ENCODE measurements at places on chromosomes 16 and 17.

GRCh38 chr16:79466111-79466510 is 134.4 kb downstream of the MAF start:
- no peak for DNase-seq

DNA sequence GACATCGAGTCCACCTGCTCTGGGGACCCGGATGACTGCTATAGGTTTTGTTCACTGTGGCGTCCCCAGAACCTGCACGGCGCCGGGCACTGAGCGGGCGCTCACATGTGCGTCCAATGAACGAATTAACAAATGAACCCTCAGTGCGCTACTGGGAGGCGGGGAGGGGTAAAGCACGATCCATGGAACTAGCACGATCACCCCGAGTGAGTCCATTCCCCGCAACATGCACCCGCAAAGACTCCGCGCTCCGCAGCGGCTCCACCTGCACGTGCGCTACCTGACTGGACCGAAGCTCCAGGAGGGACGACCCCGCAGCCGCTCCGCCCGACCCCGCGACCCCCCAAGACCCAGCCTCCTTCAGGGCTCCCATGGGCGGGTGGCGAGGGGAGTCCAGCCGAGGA is 491 bp downstream of the TRAP1 start:
- DNase-seq: peak; percentile 15

- DNase-seq: no peak
Measured at GRCh38 chr17:77942112-77942988, 16.2 kb upstream of the TNRC6C start.

DNA sequence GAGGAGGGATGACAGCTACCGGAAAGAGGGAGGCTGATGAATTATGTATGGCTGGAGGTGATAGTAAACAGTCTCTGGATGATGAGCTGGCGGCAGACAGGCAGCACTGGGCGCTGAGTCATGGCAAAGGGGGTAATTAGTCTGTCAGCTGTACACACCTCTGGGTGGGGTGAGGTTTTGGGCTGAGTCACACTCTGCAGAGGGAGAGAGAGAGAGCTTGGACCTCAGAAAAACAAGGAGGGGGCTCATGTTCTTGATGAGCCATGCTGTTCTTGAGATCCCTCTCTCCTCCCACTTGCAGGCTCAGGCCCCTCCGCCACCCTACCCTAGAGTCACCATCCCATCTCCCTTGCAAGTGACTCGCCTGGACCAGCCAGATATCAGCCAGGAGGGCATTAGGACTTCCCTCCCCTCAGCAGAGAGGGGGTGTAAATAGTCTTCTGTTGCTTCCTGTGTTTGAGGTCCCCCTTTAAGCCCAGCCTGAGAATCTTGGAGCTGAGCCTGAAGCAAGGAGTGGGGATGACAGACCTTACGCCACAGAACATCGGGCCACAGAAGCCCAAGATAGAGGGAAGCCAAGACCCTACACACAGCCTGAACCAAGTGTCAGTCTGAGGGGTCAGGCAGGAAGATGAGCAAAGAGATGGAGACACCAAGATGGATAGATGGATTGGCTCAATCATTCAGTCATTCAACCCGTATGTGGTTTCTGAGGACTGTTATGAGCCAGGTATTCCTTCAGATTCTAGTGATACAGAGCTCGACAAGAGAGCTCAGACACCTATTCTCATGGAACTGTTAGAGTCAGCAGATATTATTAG is 383.2 kb upstream of the CCL2 start:
- no peak for DNase-seq

DNA sequence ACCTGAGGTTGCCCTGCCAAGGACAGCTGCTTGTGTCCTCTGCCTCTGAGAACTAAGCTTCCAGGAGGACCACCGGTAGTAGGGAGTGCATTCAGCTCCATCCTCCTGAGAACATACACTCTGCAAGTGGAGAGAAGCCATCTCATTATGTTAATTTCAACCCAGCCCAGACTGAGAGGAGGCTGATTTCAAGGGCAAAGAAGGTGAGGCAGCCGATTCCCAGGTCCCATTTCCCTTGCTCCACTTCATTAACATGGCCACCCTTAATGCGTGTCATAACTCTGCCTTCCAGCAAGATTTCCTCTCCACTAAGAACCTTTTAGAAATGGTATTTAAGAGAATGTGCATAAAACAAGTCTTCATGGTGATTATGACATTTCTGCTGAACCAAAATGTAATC is 72.5 kb downstream of the CDH13 start:
- no peak for DNase-seq

- no peak for DNase-seq
Measured at GRCh38 chr17:39339272-39339671, 62.2 kb downstream of the FBXL20 start.

DNA sequence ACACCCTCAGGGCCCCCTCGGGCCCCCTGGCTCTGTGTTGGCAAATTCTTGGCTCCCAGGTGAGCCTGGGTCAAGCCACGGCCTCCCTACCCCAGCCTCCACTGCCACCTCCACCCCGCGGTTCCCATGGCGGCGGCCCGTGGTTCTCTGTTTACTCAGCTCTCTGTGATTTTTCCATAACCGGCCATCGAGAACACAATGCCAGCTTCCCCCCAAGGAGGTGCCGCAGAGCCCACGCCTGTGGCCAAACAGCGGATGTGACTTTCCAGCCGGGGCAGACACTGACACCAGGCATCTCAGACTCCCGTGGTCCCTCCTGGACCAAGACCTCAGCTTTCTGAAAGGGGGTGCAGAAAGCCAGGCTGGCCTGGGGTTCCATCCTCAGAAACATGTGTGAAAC is 21.6 kb upstream of the ATP2A3 start:
- no peak for DNase-seq

DNA sequence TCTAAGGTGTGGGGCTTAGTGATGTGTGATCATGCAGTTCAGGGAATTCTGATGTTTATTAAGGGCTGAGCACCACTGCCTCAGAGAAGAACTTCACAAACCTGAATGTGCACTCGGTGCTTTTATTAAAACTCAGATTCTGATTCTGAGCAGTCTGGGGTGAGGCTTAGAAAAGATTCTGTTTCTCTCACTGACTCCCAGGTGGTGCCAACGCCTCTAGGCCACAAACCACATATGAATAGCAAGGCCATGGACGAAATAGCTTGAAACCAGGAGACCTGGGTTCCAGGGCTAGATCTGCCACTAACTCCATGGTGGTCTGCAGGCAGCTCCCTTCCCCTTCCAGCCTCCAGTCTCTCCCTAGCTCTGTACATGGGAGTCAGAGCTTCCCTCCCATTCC is 169.1 kb downstream of the HS3ST3B1 start:
- no peak for DNase-seq

- no peak for DNase-seq
Measured at GRCh38 chr17:71217769-71218168, 903.1 kb upstream of the SOX9 start.

DNA sequence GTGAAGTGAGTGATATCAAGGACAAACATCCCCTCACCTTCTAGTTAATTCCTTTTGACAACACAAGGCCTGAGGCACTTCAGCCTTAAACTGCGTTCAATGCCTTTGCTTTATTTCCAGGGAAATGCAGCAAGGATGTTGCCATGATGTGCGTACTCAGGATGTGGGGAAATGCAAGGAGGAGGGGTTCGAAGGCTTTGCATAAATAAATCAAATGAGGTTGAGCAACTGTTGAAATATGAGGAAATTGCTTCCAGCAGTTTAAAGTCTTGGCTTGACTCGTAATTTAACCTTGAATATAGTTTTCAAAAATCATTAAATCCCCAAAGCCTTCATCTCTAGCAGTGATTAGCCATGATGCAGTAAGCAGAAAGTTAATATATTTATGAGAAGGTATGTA is 81.8 kb upstream of the CCL2 start:
- DNase-seq: no peak

DNA sequence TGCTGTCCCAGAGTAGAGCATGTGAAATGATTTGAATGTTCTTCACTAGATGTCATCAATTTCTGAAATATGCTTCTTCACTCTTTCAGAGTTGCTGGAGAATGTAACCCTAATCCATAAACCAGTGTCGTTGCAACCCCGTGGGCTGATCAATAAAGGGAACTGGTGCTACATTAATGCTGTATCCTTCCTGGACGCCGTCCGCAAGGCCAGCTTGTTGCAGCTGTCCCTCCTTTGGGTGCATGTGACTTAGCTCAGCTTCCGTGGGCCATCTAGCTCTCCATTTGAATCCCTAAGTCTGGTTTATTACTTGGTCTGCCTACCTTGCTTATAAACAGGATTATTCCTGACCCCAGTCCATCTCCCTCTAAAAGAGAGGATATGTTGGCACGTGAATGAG is 58.8 kb downstream of the USP10 start:
- DNase-seq: no peak

DNA sequence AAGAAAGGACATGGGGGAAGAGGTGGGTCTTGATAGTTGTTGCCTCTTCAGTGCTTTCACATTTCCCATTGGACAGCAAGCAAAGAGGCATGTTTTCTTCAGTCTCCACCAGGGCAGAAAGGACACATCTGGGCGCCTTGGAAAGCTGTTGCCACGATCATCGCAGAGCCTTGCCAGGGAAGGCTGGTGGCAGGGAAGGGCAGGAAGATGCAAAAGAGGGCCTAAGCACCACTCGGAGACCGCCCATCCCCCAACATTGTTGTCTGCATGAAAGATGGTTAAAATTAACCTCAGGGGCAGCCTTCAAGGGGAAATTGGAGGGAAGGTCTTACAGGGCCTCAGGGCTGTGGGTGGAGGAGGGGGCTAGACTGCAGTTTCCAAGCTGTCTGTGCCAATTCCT is 114.2 kb downstream of the SOX9 start:
- DNase-seq: no peak

GRCh38 chr17:57585341-57586195 is 159.5 kb downstream of the CCDC182 start:
- no peak for DNase-seq

DNA sequence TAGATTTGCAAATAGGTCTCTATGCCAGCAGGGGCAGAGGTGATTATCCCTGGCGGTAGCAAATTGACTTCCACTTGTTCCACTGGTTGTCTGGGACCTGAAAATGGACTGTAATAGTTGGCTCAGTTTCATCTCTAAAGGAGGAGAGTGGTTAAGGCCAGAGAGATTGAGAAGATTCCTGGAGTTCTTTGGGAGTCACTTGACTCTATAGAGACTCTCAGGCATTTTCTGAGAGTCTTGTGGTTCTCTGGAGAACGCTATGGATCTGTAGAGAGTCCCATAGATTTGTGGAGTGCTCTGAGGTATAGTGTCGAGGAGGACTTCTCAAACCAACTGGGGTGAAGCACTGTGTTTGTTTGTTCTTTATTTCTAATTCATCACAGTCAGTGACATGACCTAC is 8.9 kb upstream of the PMP22 start:
- DNase-seq: no peak

GRCh38 chr17:36632916-36633771 is 31.8 kb downstream of the MRM1 start:
- DNase-seq: no peak

- DNase-seq: no peak
Measured at GRCh38 chr17:82365606-82366295, 5.8 kb upstream of the UTS2R start.

DNA sequence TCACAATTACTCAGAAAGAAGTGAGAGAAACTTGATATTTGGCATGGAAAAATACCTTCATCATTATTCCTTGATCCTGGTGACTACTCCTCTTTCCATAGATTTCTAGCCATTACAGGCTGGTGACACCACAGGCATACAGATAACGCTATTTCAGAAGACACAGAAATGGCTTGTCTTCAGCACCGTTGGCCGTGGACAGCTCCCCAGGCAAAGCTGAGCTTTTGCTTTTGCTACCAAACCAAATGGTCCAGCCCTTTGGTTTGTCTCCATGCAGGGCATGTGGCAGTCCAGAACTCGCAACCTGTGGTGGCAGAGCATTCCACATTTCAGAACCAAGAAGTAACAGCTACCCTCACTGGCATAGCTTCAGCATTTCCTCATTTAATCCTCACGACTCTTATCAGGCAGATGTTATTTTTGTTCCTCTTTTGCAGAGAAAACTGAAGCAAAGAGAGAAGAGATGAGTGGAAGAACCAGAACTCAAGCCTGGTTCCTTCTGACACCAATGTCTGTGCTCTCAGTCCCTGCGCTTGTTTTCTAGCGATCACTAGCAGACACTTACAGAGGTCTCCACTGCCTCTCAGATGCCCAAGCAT is 55.5 kb downstream of the HS3ST4 start:
- DNase-seq: no peak

DNA sequence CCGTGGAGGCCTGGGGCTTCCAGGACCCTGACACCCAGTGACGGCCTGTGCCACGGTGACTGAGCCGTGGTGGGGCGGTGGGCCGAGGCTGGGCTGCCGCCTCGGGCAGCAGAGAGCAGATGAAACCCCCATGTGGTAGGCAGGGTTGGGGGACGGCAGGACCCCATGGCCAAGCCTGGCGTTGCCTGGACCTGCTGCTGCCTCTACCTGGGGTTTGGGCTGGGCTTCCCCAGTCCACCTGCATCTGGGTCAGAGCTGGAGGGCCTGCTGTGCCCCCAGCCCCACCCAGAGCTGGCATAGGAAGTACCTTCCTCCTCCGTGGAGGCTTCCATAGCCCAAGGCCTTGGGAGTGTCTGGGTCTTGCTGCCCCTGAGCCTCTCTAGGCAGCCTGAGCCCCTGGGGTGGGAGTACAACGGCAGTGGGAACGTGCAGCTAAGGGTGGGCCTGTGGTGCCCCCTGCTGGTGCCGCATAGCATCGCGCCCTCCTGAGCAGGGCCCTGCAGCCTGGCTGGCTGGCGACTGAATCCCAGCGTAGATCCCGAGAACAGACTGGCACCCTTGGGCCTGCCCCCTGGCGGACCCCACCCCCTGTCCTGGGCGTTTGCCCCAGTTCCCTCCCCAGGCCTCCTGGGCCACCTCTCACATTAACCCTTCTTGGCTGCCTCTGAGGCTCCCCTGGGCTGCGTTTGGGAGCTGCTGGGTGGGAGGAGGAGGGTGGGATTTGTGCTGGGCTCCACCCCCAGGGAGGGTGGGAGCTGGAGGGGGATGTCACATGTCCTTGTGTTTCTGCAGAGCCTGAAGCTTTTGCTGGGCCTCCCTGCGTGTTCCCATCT is 12.6 kb upstream of the ATP6V0C start:
- DNase-seq: peak; percentile 58

DNA sequence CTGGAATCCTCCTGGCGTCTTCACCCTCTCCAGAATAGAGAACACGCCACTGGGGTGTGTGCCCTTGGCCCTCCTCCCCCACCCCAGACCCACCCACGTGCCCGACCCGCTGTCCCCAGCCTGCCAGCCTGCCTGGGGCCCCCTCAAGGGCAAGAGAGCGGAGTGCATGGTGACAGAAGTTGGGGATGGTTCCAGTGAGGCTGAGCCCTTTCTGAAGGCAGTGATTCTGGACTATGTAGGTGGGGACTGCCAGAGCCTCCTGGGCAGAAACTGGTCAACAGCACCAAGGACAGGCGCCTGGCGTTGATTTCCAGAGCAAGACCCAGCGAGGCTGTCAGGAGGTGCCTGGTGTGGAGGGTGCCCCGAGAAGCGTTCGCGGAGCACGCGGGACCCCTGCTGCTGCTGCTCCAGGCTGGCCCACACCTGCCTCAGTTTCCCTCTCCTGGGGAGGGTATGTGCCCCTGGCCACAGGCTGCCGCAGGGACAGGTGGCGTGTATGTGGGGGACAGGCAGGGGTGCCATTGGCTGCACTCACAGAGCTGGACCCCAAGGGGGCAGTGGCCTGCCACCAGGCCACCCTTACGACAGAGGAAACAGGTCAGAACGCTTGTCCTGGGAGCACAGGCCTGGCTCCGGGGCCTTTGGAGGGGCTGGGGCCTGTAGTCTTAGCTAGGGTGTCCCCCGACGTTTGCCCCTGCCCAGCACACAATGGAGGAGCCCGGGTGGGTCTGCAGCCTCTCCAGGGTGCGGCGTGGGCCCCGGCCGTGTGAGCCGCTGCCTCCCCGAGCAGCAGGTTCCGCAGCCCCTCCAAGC is 1.2 kb downstream of the SSTR5 start:
- no peak for DNase-seq

- DNase-seq: no peak
Measured at GRCh38 chr17:37761059-37761458, 16.2 kb upstream of the HNF1B start.
